ENCODE measurements at places on chromosomes 12 and 14. TPM values are rescaled to one million over a fixed set of nuclear protein-coding genes. Genes with fewer than 3 reads are reported as not detected.

The CCDC175 gene
- not detected for total RNA-seq

GRCh38 chr12:130131025-130131424 is 31.2 kb upstream of the FZD10 start:
- H3K27me3 ChIP-seq = no peaks in the 10 kb centered on the region
- H3K4me1 ChIP-seq = peaks cover 5% of the 10 kb centered on the region
- H3K36me3 ChIP-seq = no peaks in the 10 kb centered on the region
- H3K27ac ChIP-seq = no peak overlapping the region
- DNase-seq = no peak
- no peak overlapping the region for H3K4me3 ChIP-seq

DNA sequence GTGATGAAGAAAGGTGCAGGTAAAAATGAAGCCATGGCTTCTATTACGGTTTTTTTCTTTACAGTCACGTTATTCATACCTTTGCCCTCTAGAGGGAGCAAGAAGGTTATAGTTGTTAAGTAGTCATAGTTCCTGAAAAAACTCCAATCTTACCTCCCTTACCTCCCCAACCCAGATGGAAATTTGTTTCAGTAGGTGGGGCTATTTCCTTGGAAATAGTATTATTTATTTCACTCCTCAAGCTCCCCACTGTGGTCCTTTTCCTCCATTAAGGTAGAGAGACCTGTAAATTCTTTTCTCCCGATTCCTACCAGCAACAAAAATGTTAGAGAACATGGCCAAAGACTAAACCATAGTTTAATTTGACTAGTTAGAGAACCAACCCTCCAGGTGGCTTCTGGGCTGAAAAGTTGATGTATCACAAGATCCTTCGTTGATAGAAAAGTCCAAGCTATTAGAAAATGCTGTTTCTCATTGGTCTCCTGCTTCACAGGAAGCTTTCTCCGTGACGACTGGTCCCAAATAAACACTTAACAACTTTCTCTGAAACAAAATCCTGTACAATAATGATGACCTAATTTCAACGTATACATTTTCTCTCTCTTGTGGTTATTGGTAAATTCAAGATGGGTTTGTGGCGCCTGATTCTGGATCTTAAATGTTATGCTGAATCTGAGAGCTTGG is 43.5 kb downstream of the TMX1 start:
- no peak overlapping the region for H3K4me3 ChIP-seq
- no peaks in the 10 kb centered on the region for H3K4me1 ChIP-seq
- H3K27me3 ChIP-seq = no peaks in the 10 kb centered on the region
- no peak overlapping the region for H3K27ac ChIP-seq

The MMP17 gene
- total RNA-seq = not detected

- peaks cover 3% of the 10 kb centered on the region for H3K4me1 ChIP-seq
- no peak overlapping the region for H3K27ac ChIP-seq
- H3K4me3 ChIP-seq = no peak overlapping the region
- DNase-seq = peak; percentile 55
- H3K36me3 ChIP-seq = no peaks in the 10 kb centered on the region
Measured at GRCh38 chr12:119153477-119154434, 25.0 kb upstream of the HSPB8 start.

The VPS29 gene
- 103 TPM for total RNA-seq
